Glutamatergic neuron (in vitro differentiated cells): ENCODE measurements at places on chromosomes 11 and 22. TPM values are rescaled to one million over a fixed set of nuclear protein-coding genes. Genes with fewer than 3 reads are reported as not detected.

GRCh38 chr22:48081281-48081680, 1318.8 kb downstream of the TBC1D22A start:
- H3K4me3 ChIP-seq, result no peak overlapping the region
- H3K27me3 ChIP-seq, result peaks cover 4% of the 10 kb centered on the region
- DNase-seq, result no peak
- H3K27ac ChIP-seq, result no peak overlapping the region

SLC29A2 gene
- total RNA-seq, result 2.8 TPM

- no peaks in the 10 kb centered on the region for H3K27me3 ChIP-seq
- DNase-seq, result no peak
- H3K4me3 ChIP-seq, result no peak overlapping the region
- no peaks in the 10 kb centered on the region for H3K36me3 ChIP-seq
These were observed 46.7 kb upstream of the CCDC34 start for GRCh38 chr11:27409742-27410141.

- DNase-seq, result no peak
- peaks cover 16% of the 10 kb centered on the region for H3K36me3 ChIP-seq
- no peaks in the 10 kb centered on the region for H3K27me3 ChIP-seq
- H3K4me3 ChIP-seq, result no peak overlapping the region
These were observed 146.7 kb downstream of the LDLRAD3 start for GRCh38 chr11:36090356-36091109.

DNA sequence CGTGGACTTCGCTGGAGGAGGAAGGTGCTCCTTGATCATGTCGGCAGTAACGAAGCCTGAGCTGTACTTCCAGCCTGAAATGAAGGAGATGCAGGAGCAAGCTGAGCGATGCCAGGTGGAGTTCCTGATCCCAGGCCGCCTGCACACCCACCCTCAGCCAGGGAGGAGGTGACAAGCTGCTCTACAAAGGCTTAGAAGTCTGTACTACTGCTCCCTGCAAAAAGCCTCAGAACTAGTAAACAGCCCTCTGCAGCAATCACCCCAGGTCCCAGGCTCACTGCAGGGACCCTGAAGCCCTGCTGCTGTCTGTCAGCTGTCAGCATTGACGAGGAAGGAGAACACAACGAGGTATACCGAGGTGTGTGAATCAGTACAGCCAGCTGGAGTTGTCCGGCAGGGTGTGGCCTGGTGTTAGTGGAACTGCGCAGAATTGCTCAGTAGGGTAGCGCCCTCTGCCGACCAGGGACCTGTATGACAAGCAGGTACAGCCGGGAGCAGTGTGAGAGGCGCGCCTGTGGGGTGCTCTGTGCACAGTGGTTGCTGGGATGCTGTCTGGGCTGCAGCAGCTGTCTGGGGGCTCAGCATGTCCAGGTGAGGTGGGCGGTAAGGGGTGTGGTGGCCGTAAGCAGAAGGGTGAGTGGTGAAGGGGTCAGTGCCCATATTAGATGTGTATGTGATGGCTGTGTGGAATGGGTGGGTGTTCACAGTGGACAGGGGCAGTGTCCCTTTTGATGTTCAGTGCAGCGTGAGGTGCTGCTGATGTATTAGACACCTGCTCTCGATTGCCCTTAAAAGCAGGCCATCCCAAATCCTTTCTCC, 7.6 kb downstream of the CYB5R2 start:
- DNase-seq, result peak; percentile 92
- H3K36me3 ChIP-seq, result no peaks in the 10 kb centered on the region
- peaks cover 4% of the 10 kb centered on the region for H3K27me3 ChIP-seq
- no peak overlapping the region for H3K4me3 ChIP-seq
- no peaks in the 10 kb centered on the region for H3K4me1 ChIP-seq

DNA sequence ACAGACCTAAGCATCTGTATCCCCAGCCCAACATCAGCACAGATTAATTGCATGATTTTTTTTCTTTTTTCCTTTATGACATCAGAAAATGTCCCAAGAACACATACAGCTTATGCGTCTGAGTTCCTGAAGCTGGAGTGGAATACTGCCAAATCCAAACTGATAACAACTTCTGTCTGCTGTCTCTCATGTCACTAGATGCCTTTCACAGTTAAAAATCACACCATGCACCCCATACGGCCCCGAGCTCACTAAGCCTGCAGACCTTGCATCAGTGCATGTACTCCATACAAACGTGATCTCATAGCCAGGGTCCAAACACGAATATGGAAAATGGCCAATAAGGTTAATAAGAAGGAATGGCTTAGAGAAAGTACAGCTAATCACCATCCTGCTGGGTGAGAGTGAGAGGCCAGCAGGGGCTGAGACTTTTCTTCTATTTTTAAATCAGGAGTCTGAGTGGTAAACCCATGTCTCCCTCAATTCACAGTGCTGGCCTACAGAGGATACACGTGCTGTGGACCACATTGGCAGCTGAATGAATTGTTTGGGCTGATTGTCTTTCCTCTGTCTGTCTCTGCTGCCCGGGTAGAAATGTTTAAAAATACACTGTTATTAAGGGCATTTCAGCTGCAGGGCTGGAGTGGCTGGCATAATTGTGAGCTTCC, 350.6 kb upstream of the RAG2 start:
- no peak for DNase-seq
- no peaks in the 10 kb centered on the region for H3K36me3 ChIP-seq
- H3K4me3 ChIP-seq, result no peak overlapping the region
- H3K27me3 ChIP-seq, result peaks cover 3% of the 10 kb centered on the region
- H3K27ac ChIP-seq, result no peak overlapping the region

DNA sequence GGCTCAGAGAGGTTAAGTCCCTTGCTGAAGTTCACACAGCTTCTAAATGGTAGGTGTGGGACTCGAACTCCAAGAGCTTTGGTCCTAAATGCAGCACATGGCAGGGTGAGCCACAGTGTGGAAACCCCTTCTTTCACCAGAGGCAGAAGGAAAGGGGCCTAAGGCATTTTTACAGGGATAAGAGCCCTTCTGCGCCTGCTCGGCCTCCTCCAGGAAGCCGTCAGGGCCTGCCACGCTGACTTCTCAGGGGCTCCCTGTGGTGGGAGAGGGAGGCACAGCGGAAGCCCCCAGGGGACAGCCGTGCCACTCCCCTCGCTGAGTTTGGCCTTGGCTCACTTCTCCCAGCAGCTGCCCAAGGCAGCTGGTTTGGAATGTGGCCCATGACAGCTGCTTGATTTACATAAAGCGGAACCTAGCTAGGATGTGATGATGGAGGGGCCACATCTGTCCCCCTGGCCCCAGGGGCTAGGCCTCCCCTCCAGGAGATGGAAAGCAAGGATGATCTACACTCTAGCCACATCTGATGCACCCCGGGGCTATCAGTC, 35.4 kb downstream of the CD82 start:
- no peak overlapping the region for H3K27ac ChIP-seq
- peaks cover 21% of the 10 kb centered on the region for H3K4me1 ChIP-seq
- no peaks in the 10 kb centered on the region for H3K36me3 ChIP-seq
- no peak for DNase-seq
- H3K27me3 ChIP-seq, result peaks cover under 1% of the 10 kb centered on the region

KIAA1671 gene
- total RNA-seq, result 15.3 TPM

GRCh38 chr11:128714881-128715280, 21.0 kb downstream of the FLI1 start:
- H3K4me1 ChIP-seq, result peaks cover 9% of the 10 kb centered on the region
- DNase-seq, result no peak
- H3K27me3 ChIP-seq, result no peaks in the 10 kb centered on the region
- H3K4me3 ChIP-seq, result no peak overlapping the region

- H3K27me3 ChIP-seq, result no peaks in the 10 kb centered on the region
- H3K4me3 ChIP-seq, result no peak overlapping the region
- DNase-seq, result no peak
- H3K36me3 ChIP-seq, result peaks cover 4% of the 10 kb centered on the region
These were observed 47.2 kb downstream of the MRGPRX2 start for GRCh38 chr11:19013181-19013857.

GRCh38 chr11:112966561-112966960, 5.3 kb downstream of the NCAM1 start:
- no peak for DNase-seq
- H3K4me1 ChIP-seq, result peaks cover 37% of the 10 kb centered on the region
- no peak overlapping the region for H3K27ac ChIP-seq
- peak overlapping the region; percentile 11 for H3K4me3 ChIP-seq
- no peaks in the 10 kb centered on the region for H3K36me3 ChIP-seq

DNA sequence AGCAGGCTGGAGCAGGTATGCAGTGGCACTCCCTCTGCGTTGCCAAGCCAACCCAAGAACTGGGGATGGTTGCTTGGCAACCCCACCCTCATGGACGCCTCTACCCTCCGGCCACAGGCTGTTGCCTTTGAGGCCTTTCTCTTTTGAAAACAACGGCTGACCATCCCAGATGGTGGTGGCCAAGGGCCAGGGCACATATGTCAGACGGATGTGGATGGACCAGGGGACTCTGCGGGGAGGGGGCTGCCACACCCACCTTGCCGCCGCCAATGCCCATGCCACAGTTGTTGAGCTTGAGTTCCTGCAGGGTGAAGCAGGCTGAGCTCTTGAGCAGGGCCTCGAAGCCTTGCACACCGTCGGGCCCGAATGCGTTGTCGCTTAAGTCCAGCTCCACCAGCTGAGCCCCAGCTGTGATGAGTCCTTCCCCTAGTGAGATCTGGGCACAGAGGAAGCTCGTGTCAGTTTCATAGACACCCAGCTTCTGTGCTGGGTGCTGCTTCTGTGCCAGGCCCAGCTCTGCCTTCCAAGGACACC, 21.5 kb downstream of the RANGAP1 start:
- no peaks in the 10 kb centered on the region for H3K36me3 ChIP-seq
- peaks cover 6% of the 10 kb centered on the region for H3K4me1 ChIP-seq
- peak overlapping the region; percentile 64 for H3K27ac ChIP-seq
- H3K27me3 ChIP-seq, result peaks cover 9% of the 10 kb centered on the region

- peaks cover 9% of the 10 kb centered on the region for H3K27me3 ChIP-seq
- H3K36me3 ChIP-seq, result peaks cover 5% of the 10 kb centered on the region
- DNase-seq, result peak; percentile 13
- peaks cover 1% of the 10 kb centered on the region for H3K4me1 ChIP-seq
These were observed 76.4 kb downstream of the KCNQ1 start for GRCh38 chr11:2521081-2521732.

GRCh38 chr11:74730571-74731260, 510 bp downstream of the CHRDL2 start:
- no peak overlapping the region for H3K27ac ChIP-seq
- H3K4me1 ChIP-seq, result no peaks in the 10 kb centered on the region
- H3K36me3 ChIP-seq, result peaks cover 9% of the 10 kb centered on the region
- H3K27me3 ChIP-seq, result peaks cover 21% of the 10 kb centered on the region
- DNase-seq, result no peak

DNA sequence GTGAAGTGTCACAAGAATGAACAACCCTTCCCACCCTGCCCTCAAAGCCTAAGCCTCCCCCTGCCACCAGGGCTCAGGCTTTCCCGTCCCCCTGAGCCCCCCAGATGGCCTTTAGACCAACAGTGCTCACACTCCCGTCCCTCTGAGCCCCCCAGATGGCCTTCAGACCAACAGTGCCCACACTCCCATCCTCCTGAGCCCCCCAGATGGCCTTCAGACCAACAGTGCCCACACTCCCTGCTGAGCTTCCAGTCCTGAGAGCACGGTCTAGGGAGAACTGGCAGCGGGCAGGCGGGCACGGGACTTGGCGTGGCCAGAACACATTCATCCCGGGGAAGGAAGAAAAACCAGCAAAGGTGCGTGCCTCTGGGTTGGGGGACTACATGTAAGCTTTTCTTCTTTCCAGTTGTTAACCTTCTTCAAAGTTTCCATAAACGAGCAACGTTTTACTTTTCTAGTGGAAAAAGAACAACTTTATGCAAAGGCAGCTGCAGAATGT, 2.5 kb downstream of the MRGPRG start:
- no peak overlapping the region for H3K4me3 ChIP-seq
- no peak for DNase-seq
- H3K4me1 ChIP-seq, result peaks cover 13% of the 10 kb centered on the region
- H3K27me3 ChIP-seq, result peaks cover 7% of the 10 kb centered on the region
- H3K36me3 ChIP-seq, result peaks cover 9% of the 10 kb centered on the region
- H3K27ac ChIP-seq, result no peak overlapping the region

DNA sequence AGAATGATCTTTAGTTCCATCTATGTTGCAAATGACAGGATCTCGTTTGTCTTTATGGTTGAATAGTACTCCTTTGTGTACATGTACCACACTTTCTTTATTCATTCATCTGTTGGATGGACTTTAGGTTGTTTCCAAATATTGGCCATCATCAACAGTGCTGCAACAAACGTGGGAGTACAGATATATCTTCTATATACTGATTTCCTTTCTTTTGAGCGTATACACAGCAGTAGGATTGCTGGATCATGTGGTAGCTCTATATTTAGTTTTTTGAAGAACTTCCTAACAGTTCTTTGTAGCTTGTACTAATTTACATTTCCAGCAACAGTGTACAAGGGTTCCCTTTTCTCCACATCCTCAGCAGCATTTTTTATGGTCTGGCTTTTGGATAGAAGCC, 407.5 kb upstream of the ANO5 start:
- no peak for DNase-seq
- no peaks in the 10 kb centered on the region for H3K27me3 ChIP-seq
- H3K4me1 ChIP-seq, result no peaks in the 10 kb centered on the region
- H3K36me3 ChIP-seq, result no peaks in the 10 kb centered on the region

DNA sequence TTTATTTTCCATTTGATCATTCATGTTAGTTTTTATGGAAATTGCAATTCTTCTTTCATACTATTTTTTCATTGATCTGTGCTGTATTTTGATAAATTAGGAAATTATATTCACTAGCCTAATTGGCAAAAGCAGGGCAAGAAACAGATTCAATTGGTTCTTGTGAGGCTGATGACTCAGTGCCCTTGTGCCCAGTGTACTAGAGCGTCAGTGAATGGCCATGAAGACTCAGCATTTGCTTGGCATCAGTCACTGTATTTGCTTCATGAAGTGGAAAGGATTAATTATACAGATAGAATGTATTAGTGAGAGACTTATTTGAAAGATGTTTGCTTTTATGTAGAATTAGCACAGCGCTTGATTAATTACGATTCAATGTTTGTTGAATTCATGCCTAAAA, 31.8 kb downstream of the MRGPRX1 start:
- peaks cover 4% of the 10 kb centered on the region for H3K36me3 ChIP-seq
- no peak overlapping the region for H3K27ac ChIP-seq
- no peak overlapping the region for H3K4me3 ChIP-seq
- H3K27me3 ChIP-seq, result no peaks in the 10 kb centered on the region
- H3K4me1 ChIP-seq, result no peaks in the 10 kb centered on the region

- H3K4me1 ChIP-seq, result no peaks in the 10 kb centered on the region
- no peaks in the 10 kb centered on the region for H3K27me3 ChIP-seq
- H3K36me3 ChIP-seq, result no peaks in the 10 kb centered on the region
- no peak for DNase-seq
- no peak overlapping the region for H3K27ac ChIP-seq
These were observed 32.9 kb downstream of the C11orf71 start for GRCh38 chr11:114367244-114367957.

NLRP6 gene
- total RNA-seq, result not detected

DNA sequence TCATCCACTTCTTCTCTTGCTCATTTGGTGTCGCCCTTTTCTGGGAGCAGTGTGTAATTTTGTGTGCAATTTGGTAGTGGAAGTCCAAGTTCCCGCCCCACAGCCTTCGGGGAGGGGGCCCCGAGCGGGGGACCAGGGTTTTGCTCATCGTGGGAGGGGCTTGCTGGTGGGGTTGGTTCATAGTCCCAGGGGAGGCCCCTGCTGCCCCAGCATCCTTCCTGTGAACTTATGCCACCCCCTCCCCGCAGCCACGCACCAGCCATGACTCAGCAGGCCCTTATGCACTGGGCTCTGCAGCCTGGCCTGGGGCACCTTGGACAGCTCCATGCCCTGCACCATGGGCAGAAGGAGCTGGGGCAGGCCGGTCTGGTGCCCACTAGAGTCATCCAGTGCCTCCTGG, 1183.6 kb downstream of the BRD1 start:
- no peak overlapping the region for H3K27ac ChIP-seq
- DNase-seq, result no peak
- H3K27me3 ChIP-seq, result peaks cover 2% of the 10 kb centered on the region
- no peaks in the 10 kb centered on the region for H3K36me3 ChIP-seq
- H3K4me1 ChIP-seq, result no peaks in the 10 kb centered on the region

KCTD14 gene
- total RNA-seq, result 0.32 TPM

GRCh38 chr11:12219757-12220156, 109.4 kb downstream of the MICAL2 start:
- no peaks in the 10 kb centered on the region for H3K36me3 ChIP-seq
- peaks cover 15% of the 10 kb centered on the region for H3K4me1 ChIP-seq
- H3K27ac ChIP-seq, result no peak overlapping the region
- peaks cover 2% of the 10 kb centered on the region for H3K27me3 ChIP-seq
- H3K4me3 ChIP-seq, result no peak overlapping the region
